ENCODE measurements at places on chromosomes 13 and 19. TPM values are rescaled to one million over a fixed set of nuclear protein-coding genes. Genes with fewer than 3 reads are reported as not detected.

GRCh38 chr13:113159701-113160100, 1.3 kb downstream of the PROZ start:
- DNase-seq: no peak

- DNase-seq: peak; percentile 35
Measured at GRCh38 chr13:95643936-95644598, 439 bp downstream of the DZIP1 start.

- DNase-seq: no peak
Measured at GRCh38 chr13:67662997-67663396, 432.9 kb upstream of the PCDH9 start.

DNA sequence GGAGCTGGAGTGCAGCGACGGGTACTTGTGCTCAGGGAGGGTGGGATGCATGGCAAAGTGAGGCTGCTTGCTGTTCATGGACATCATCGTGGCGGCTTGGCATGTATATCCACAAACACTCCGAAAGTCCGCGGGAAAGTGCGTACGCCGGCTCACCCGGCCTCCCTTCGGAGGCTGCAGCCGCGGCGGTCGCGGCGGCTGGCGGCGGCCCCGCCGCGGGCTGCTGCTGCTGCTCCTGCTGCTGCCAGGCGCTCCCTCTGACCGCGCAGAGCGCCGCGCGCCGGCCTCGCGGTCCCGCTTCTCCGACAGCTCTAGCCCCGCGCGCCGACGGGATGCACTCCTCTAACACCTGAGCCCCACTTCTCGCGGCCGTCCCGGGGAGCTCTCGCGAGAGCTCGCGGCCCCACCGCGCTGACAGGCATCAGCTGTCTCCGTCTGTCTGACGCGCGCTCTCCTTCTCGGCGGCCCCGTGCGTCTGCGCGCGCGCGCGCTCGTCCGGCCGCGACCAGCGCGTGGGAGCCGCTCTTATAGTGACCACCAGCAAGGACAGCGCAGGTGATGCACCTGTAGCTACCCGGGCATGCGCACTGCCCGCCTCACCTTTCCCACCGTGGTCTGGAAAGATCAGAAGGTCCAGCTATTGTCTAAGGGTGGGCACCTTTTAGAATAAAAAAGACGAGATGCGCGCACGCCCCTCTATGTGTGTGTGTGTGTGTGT, at the start of gene POU4F1:
Gene POU4F1 (minus strand): TSS at position 313 of the 718 bp plus-strand sequence. CDS start 226 bp downstream, at position 87.
- no peak for DNase-seq

DNA sequence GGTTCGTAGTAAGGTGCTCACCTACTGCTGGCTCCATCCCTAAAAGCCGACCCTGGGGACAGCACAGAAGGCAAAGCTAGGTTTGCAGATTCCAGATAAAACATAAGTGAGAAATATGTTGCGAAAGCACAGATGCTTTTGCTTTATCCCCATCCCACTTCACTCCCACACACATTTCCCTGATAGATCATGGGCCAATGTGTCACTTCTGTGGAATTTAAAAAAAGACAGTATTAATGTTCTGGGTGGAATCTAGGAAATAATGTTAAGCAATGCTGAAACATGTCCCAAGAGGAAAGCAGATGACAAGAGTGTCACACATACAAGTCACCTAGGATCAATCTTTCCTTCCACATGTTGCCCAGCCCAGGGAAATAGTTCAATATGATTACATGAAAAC, 661.0 kb upstream of the MIR17HG start:
- DNase-seq: no peak

DNA sequence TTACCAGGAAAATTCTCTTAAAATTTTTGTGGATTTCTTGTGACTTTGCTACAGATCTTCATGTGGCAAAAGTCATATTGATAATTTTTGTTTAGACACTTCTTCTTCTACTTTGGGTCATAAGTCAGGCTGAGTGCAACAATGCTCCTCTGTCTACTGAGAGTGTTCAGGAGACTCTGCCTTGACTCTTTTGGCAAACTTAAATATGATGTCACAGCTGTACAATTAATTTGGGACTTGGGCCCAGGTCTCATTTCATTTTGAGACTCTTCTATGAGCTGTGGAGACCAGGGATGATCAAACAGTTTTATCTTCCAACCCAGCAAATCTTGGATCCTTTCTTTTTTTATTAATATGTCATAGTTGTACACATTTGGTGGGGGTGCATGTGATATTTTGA, 19.7 kb upstream of the IPO5 start:
- DNase-seq: no peak

DNA sequence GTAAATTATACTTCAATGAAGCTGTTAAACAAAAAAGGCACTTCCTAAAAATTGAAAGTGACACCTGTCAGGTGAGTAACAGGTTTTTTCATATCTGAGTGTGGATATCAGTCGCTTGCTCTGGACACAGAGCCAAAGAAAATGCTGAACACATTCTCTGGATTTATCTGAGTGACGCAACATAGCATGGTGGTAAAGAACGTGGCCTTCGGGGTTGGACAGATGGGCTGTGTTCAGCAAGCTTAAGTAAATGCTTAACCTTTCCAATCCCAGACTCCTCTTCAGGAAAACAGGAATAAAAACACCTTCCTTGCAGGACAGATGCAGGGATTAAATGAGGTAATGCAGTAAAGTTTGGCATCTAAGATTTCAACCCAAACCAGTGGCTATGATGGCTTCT, 132.0 kb downstream of the FOXO1 start:
- DNase-seq: no peak

- no peak for DNase-seq
Measured at GRCh38 chr13:91986761-91987483, 588.5 kb downstream of the GPC5 start.

DNA sequence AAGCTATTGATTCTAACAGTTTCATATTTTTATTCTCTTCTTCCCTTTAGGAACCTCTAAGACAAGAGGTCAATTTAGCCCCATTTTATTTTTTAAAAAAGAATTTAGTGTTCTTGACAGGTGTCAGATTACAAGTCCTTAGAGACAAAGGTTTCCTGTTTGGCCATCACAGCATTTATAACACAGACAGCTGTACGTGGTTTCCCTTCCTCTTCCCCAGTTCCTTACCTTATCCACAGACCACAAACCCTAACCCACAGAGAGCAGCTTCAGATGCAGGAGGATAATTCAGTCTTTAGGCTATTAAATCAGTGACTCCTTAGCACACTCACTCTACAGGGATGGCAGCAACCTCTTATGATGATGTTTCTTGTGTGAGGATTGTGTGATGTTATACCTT, 1210.1 kb downstream of the DIAPH3 start:
- no peak for DNase-seq

- DNase-seq: no peak
Measured at GRCh38 chr19:10422846-10423245, 2.5 kb downstream of the PDE4A start.

- no peak for DNase-seq
Measured at GRCh38 chr19:31301306-31301980, 47.8 kb downstream of the TSHZ3 start.

GRCh38 chr19:23887642-23888041, 27.0 kb upstream of the ZNF726 start:
- DNase-seq: no peak

GRCh38 chr19:51786646-51787494, 8.1 kb upstream of the FPR3 start:
- no peak for DNase-seq

GRCh38 chr13:77443511-77443910, 92.0 kb upstream of the SCEL start:
- DNase-seq: no peak

DNA sequence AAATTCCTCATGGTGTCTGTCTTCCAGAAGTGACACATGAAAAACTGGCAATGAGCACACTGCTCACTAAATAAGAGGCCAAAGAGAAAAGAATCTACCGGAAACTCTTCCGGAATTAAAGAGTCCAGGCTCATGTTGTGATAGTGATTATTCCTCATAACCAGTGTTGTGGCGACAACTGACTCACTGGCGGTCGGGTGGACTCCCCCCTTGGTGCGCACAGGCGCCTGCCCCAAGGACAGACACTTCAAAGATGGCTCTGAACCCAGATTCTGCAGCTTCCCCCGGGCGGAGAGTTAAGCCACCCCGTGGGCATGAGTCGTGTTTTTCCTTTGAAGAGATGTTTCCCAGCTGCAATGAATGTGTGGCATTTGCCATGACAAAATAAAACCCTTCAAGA, 10.3 kb downstream of the IL17D start:
- DNase-seq: peak; percentile 13

- DNase-seq: no peak
Measured at GRCh38 chr19:32196690-32197420, 148.6 kb upstream of the ZNF507 start.

DNA sequence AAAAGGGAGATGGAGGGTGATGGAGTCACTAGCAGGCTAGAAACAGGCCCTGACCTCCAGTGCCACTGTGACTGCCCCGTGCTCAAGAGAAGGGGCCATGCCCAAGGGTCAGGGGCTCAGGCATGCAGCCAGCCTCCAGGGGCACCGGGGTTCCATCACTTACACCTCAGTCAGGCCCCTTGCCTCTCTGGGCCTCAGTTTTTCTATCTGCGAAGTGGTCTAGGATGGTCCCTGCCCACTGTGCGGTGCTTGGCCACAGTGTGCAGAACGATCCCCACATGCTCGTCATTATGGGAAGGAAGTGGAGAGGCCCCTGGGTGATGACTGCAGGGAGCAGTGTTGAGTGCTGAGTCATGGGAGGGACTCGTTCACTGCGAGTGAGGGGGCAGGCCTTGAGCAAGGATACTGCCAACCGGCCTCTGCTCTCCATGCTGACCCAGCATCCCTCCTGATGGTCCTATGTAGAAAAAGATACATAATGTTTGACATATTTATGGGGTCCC, 23.1 kb downstream of the TMED1 start:
- DNase-seq: no peak

DNA sequence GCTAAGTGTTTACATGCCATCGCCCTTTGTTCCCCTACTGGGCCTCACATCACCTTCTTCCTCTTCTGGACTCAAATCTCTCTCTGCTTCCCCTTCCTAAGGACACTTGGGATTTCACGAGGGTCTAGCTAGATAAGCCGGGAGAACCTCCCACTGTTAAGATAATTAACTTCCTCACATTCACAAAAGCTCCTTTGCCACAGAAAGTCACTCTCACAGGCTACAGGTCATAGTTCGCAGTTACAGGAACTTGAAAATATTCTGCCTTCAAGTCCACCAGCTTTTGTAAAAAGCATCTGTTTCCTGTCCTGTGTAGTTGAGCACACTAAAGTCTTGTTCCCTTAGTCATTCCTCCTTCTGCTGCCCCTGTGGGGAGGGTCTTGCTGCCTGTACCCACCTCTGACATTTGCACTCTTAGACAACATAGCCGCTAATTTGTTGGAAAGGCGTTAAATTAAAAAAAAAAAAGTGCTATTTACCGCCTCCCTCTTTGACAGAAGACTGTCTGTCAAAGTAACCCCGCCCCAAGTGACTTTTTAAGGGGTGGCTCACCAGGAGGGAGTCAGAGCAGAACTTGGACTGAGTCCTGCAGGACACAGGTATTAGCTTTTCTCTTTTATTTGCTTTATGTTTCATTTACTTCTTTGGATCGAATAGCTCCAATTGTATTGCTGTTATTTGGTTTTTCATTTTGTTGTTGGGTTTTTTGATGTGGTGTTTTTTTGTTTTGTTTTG, 26.8 kb upstream of the CEACAM21 start:
- DNase-seq: no peak

DNA sequence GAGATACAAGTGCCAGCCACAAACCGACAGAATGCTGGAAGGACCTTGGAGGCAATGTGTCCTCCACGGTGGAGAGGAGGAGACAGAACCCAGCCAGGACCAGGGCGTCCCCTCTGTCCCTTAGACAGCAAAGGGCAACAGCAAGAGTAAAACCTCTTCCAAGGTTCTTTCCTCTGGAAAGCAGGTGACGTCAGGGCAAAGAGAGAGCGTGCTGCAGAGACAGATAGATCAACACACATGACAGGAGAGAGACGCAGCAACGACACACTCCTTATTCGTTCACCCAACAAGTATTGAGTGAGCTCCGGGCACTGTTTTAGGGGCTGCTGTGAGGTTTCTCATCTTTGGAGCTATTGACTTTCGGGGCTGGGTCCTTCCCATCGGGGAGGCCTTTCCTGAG, 1.3 kb upstream of the GALP start:
- no peak for DNase-seq

DNA sequence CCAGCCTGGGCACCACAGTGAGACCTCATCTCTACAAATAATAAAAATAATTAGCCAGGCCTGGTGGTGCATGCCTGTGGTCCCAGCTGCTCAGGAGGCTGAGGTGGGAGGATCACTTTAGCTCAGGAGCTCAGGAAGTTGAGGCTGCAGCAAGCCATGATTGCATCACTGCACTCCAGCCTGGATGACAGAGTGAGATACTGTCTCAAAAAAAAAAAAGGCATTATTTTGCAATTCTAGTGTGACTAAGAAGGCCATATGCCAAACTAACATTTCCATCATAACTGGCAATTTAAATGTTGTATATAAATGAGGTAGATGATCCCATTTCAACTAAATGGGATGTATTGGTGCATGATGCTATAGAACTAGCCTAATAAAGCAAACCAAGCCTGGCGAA, 632.8 kb upstream of the KLF12 start:
- no peak for DNase-seq

Gene MEIS3
- 74.6 TPM for total RNA-seq

Gene NALCN
- total RNA-seq: 28.5 TPM

Gene GPR18
- not detected for total RNA-seq

Gene PPP1R37
- total RNA-seq: 20.6 TPM

Gene ATP4B
- not detected for total RNA-seq

Gene ZGLP1
- total RNA-seq: 1.6 TPM

Gene KLF2
- 3.1 TPM for total RNA-seq

Gene ICAM1
- total RNA-seq: 1.6 TPM
